Right atrium auricular region (tissue), 2 donors: ENCODE measurements at places on chromosomes 1 and 21. TPM values are rescaled to one million over a fixed set of nuclear protein-coding genes. Genes with fewer than 3 reads are reported as not detected.

DNA sequence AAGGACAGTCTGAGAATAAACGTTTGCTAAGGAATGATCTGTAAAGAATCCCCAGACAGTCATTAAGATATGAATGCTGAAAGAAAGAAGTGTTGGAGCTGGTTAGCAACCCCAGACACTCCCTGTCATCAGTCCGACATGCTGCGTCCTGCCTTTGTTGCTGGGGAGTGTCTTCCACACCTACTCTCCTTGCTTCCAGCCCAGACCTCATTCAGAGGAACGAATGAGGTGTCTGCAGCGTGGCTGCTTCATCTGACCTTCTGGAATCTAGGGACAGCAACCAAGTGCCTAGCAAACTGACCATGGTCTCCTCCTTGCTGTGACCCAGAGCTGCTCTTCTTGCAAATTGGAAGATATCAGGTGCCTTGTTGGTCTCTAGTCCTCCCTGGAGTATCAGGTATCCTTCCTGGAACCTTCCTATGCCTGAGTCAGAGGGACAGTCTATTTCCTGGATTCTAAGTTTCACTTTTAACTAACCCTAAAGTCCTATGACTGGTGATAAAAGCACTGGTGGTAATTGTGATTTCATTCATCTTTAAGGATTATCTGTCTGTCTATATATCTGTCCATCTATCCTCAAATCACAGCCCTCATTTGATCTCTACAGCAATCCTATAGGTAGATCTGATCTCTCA is 45.3 kb downstream of the NFASC start:
- no peak for DNase-seq
- no peaks in the 10 kb centered on the region for H3K36me3 ChIP-seq
- H3K27me3 ChIP-seq, result no peaks in the 10 kb centered on the region
- peaks cover 15% of the 10 kb centered on the region for H3K4me1 ChIP-seq

GRCh38 chr1:39679821-39680220 is 7.9 kb upstream of the NT5C1A start:
- no peaks in the 10 kb centered on the region for H3K27me3 ChIP-seq
- H3K36me3 ChIP-seq, result no peaks in the 10 kb centered on the region
- H3K4me3 ChIP-seq, result no peak overlapping the region
- H3K27ac ChIP-seq, result no peak overlapping the region
- H3K4me1 ChIP-seq, result no peaks in the 10 kb centered on the region

- H3K27me3 ChIP-seq, result no peaks in the 10 kb centered on the region
- no peak overlapping the region for H3K27ac ChIP-seq
- H3K4me3 ChIP-seq, result no peak overlapping the region
- DNase-seq, result no peak
- peaks cover 9% of the 10 kb centered on the region for H3K4me1 ChIP-seq
Measured at GRCh38 chr1:99266726-99267125, 2.4 kb downstream of the PLPPR4 start.

DNA sequence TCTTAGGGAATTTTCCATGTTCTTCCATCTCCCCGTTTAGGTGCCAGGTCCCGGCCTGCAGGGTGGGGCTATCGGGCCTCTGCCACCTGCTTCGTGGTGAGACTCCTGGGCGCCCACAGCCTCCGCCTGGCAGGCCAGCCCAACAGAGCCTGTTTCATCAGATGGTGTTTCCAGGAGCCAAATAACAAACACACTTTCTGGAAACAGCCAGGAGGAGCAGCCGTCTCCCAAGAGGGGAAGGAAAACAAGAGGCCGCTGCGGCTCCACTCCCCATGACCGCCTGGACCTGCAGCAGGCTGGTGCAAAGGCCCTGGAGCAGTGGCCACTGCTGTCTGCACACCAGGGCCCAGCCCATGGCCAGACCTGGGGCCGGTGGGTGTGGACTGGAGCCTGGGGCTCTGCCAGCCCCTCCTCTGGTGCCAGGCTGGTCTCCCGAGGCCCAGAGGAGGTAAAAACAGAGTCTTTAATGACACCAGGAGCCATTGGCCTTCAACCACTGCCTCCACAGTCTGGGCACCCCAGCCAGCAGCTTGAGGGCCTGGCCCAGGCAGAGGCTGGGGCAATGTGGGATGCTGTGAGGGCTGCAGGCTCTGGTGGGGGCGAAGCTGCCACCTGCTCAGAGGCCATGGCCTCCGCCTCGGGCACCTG is 55.0 kb downstream of the SLX9 start:
- H3K27me3 ChIP-seq, result no peaks in the 10 kb centered on the region
- DNase-seq, result no peak
- no peak overlapping the region for H3K27ac ChIP-seq
- H3K4me1 ChIP-seq, result no peaks in the 10 kb centered on the region
- no peak overlapping the region for H3K4me3 ChIP-seq
- H3K36me3 ChIP-seq, result no peaks in the 10 kb centered on the region

DNA sequence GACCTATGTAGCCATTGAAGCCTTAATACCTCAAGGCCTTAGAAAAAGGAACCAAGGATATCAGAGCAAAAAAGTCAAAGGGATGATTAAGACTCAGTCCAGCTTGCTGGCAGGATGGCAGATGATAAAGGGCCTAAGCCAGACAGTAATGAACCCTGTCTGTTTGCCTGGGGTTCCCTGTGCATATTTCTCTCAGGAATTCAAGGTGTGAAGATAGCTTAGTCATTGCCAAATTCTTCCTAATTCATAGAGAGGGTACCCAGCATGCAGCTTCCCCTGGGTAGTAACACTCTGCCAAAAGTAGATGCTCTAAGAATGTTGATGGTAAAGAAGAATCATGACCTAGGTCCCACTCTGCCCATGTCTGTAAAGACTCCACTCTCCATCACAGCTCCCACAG is 210.6 kb upstream of the COA6 start:
- no peaks in the 10 kb centered on the region for H3K4me1 ChIP-seq
- no peaks in the 10 kb centered on the region for H3K36me3 ChIP-seq
- no peak for DNase-seq

- no peaks in the 10 kb centered on the region for H3K27me3 ChIP-seq
- no peaks in the 10 kb centered on the region for H3K4me1 ChIP-seq
- H3K36me3 ChIP-seq, result no peaks in the 10 kb centered on the region
- no peak overlapping the region for H3K27ac ChIP-seq
- no peak overlapping the region for H3K4me3 ChIP-seq
Measured at GRCh38 chr1:189500778-189501177, 976.9 kb downstream of the BRINP3 start.

GRCh38 chr1:207499573-207499972 is 3.6 kb downstream of the CR1 start:
- H3K4me3 ChIP-seq, result no peak overlapping the region
- no peaks in the 10 kb centered on the region for H3K36me3 ChIP-seq
- peak; percentile 65 for DNase-seq
- no peaks in the 10 kb centered on the region for H3K4me1 ChIP-seq
- H3K27me3 ChIP-seq, result no peaks in the 10 kb centered on the region

DNA sequence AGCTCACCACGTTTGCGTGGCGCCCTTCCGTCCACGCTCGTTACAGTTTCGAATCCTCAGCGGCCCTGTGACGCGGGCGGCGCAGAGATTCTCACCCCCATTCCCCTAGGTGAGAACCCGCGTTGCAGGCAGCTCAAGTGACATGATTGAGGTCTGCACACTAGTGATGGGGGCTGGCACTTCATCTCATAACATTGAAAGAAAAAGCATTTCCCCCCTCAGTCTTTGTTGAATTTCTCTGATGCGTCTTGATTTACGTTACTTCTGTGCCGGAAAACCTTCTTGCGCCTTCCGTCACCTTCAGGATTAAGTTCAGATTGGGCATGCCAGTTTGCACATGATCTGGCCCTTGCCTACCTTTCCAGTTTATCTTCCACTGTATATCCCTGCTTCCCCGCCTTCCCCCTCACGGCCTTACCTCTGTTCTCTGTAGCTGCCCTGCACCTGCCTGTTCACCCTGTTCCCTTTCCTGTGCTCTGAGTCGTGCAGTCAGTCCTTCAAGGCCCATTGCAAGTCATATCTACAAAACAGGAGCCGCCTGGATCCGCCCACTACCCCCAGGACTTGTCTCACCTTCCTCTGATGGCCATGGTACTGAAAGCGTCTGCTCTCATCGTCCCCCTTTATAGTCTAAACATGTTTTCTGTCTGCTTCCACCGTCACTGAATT is 1.1 kb downstream of the CTPS1 start:
- no peak for DNase-seq
- no peaks in the 10 kb centered on the region for H3K27me3 ChIP-seq
- H3K36me3 ChIP-seq, result peaks cover 8% of the 10 kb centered on the region
- H3K4me3 ChIP-seq, result peak overlapping the region; percentile 75

DNA sequence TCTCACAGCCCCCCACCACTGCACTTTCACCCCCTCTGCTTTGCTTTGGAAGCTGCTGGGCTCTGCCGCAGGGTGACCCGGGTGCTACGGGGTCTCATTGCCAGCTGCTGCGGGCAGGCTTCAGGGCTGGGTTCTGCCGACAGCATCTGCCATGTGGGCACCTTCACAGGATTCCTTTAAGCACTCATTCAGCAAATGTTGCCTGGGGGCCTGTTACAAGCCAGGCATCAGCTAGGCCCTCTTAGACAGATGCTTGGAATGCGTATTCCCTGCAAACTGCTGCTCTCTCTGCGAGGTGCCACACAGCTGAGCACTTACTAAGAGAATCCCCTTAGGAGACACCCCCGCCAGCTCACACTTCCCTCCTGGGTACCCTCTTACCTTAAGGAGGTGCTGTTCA is 29.2 kb downstream of the COL16A1 start:
- H3K4me1 ChIP-seq, result peaks cover 63% of the 10 kb centered on the region
- peak overlapping the region; percentile 62 for H3K27ac ChIP-seq
- H3K36me3 ChIP-seq, result no peaks in the 10 kb centered on the region
- H3K4me3 ChIP-seq, result no peak overlapping the region
- no peak for DNase-seq

The NTMT2 gene
- not detected for total RNA-seq

The RBM11 gene
- 0.22 TPM for total RNA-seq
